MG63 (cell line): ENCODE measurements at places on chromosomes 2 and 18. TPM values are rescaled to one million over a fixed set of nuclear protein-coding genes. Genes with fewer than 3 reads are reported as not detected.

DNA sequence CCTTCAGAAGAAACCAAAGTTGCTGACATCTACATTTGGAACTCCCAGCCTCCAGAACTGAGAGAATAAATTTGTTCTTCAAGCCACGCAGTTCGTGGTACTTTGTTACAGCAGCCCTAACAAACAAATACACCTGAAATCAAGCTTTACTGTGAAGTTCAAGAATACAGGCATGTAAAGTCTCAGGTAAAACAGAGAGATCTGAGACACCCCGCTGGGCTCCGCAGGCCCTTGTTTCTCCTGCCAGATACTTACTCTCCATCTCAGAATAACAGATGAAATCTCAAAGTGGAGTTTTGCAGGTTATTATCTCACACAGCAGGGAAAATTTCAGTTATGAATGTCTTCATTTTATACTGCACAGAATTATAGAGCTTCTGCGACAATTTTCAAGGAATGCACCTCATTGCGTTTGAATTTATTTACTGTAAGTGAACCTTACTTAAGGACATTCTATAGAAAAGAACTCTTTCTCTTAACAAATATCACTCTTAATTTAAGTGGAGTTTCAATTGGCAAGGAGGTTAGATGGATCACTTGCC is 492.4 kb upstream of the LRATD1 start:
- no peak for DNase-seq

DNA sequence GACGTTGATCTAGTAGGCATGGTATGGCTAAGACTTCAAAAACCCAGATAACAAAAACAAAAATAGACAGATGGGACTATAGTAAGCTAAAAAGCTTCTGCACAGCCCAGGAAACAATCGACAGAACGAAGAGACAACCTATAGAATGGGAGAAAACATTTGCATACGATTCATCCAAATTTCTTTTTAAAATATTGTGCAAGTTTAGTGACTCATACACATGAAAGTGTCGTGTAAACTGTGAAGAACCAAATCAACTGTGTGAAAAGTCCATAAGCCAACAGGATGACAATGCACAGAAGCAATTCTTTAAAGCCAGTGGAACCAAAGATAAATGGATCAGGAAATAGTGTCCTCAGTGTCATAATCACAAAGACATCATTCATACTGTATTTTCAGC is 671.1 kb downstream of the RNF144A start:
- no peak for DNase-seq

CELF4 gene
- total RNA-seq, result not detected in 2 replicates

GRCh38 chr2:58073008-58073407 is 26.4 kb downstream of the VRK2 start:
- DNase-seq, result no peak

DNA sequence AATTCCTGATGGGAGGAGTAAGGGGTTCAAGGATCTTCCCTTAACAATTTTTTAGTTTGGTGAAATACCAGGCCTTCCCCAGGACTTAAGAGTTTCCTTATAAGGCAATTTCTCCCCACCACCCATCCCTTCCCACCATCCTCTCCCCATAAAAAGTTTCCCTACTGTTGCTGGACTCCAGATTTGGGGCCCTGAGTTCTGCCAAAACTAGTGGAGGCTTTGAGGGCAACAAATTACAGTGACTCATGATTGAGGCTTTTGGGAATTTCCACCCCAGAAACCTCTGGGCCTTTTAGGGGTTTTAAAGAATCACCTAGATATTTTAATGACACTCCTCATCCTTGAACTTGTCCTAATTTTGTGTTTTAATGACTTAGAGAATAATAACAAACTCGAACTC is 14.3 kb upstream of the EN1 start:
- DNase-seq, result peak; percentile 52

DNA sequence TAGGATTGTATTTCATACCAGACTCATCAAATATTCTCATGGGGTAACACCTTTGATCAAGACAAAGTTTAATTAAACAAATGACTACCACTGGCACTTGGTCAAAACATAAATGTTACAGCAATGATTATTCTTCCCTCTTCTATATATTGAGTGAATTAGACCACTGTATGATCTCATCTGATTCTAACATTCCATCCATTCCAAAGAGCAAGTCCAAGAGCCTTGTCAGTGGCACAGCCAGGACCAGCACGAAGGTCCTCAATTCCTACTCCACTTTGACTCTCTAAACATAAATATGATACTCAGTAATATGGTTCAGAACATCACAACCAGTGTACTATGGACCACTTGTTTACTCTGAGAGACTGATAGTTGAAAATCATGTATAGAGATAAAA is 86.4 kb downstream of the AP1S3 start:
- DNase-seq, result peak; percentile 16

BMP10 gene
- total RNA-seq, result not detected in 2 replicates

GRCh38 chr2:180442860-180443644 is 436.0 kb upstream of the CWC22 start:
- DNase-seq, result no peak
